Spinal cord (tissue), 10 donors: ENCODE measurements at places on chromosomes 1 and 21. TPM values are rescaled to one million over a fixed set of nuclear protein-coding genes. Genes with fewer than 3 reads are reported as not detected.

GRCh38 chr1:10969267-10969970 is 43.0 kb upstream of the TARDBP start:
- no peak for DNase-seq

DNA sequence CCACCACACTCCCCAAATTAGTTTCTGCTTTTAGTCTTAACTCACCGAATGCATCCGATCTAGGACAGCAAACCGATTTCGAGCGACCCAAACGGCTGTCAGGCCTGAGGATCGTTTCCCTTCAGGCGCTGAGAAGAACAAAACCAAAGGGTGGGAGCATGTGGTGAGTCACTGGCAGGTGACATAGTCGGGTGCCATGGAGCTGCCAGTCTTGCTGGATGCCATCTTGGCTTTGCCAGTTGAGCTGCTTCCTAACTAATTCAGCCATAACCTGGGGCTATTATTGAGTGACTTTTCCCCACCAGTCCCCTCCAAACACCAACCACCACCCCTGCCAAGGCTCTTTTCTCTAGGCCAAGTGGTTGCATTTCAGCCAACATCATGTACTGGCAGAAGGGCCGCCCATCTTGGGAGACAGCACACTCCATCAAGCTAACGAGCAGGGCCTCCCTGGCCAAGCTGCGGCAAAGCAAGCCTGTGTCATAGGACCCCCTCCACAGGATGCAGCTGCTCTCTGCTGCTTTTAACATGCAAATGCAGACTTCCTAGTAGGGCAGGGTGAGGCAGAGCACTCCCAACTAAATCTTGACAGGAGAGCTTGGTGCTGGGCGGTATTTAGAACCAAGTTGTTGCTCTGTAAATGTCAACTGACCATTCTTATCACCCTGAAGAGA is 22.3 kb upstream of the PEX19 start:
- peak; percentile 82 for DNase-seq

DNA sequence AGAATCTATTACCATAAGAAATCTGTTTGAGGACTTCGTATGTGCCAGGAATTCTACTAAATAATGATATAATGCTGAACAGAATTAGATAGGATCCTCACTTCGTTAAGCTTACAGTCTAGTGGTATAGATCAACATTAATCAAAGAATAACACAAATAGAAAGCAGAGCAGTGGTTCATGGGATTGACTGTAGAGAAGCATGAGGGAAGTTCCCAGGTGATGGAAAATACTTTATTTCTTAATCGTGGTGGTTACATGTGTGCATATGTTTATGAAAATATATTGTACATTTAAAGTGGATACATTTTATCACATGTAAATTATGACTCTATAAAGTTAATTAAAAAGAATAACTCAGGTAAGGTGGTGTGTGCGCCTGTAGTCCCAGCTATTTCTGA is 110.5 kb downstream of the OSBPL9 start:
- no peak for DNase-seq

DNA sequence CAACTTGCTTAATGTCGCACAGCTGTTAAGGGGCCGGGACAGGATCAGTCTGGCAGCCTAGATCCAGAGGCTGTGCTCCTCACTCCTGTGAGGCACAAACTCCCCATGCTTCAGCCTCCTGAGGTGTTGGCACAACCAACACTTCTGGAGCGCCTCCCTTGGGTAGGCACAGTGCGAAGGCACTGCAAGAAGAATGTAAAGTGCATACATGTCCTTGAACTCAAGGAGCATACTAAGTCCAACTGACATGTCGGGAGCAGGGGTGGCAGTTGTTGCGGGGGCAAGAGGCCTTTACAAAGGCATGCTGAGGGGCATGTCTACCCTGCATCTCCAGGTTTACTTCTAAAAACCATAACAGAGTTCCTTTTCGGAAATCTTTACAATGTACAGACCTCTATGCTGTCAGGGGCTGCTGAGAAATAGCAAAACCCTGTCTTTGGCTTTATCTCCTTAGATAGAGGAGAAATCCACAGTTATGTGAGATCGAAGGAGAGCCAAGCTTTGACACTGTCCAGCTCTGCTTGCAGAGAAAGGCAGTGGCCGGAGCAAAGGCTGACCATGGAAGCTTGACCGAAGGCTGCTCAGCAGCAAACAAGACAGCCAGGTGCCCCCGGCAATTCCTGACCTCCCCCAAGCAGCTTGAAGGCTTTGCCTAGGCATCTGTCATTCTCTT is 93.9 kb downstream of the CDC7 start:
- DNase-seq, result no peak

- DNase-seq, result no peak
Observed at GRCh38 chr1:208179263-208179816, 64.8 kb downstream of the PLXNA2 start.

DNA sequence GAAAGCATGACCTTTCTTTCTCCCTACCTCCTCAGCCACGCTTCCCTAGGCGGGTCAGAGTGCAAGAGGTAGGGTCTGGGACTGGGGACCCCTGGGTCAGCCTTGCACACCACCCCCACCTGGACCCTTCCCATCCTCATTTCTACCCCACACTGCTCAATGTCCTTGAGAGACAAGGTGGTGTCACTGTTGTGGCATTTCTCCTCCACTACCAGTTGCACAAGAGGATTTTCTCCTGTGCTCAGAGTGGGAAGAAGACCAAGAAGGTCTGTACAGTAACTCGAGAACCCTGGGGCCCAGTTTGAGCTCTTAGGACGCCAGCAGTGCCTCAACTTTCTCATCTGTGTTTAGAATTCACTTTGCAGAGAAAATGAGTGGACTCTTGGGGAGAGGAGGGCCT is 49.4 kb upstream of the CD34 start:
- no peak for DNase-seq

GRCh38 chr1:178323067-178323466 is 173.7 kb downstream of the CLEC20A start:
- no peak for DNase-seq

DNA sequence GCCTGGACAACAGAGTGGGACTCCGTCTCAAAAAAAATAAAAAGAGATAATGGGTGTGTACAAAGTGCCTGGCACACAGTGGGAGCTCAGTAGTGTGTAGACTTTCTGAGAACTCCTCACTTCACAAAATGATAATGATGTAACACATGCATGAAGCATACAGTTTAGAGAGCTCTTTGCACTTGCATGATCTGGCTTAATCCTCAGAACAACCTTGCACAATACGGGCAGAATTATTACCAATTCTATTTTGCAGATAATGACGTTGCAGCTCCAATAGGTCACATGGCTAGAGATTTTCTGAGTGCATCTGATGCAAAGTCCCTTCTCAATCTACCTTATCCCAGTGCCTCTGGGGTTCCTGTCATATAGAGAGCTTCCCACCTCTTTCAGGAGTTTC is 71.4 kb downstream of the CD247 start:
- DNase-seq, result no peak

- no peak for DNase-seq
Observed at GRCh38 chr1:95028954-95029353, 43.8 kb downstream of the ALG14 start.

GRCh38 chr1:147635342-147635741 is 35.0 kb downstream of the ACP6 start:
- no peak for DNase-seq

DNA sequence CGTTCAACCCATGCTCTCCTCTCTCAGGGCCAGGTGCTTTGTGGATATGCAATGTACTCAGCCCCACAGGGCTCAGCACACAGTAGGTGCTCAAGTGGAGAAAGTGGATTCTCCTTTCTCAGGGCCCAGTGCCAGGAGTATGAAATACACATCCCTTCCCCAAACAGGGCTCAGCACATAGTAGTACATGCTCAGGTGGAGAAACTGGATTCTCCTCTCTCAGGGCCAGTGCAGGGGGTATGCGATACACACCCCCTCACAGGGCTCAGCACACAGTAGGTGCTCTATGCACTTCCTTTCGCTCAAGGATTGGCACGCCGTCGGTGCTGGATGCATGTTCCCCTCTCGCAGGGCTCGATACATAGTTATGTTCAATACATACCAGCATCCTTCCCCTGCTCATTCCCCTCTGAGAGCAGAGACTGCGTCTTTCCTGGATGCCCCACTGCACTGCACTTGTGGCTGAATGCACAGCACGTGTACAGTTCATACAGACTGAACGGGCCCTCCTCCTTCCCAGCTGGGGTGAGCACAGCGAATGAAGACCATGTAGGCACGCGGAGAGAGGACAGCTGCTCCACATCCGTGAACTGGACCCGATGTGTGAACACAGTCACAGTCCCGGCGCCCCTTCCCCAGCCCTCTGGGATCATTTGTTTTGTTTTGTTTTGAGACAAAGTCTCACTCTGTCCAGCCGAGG is 16.6 kb upstream of the DISP3 start:
- no peak for DNase-seq

- no peak for DNase-seq
Observed at GRCh38 chr1:16918371-16918770, 3.4 kb upstream of the CROCC start.

GRCh38 chr1:231781892-231782291 is 155.3 kb downstream of the DISC1 start:
- DNase-seq, result no peak

DNA sequence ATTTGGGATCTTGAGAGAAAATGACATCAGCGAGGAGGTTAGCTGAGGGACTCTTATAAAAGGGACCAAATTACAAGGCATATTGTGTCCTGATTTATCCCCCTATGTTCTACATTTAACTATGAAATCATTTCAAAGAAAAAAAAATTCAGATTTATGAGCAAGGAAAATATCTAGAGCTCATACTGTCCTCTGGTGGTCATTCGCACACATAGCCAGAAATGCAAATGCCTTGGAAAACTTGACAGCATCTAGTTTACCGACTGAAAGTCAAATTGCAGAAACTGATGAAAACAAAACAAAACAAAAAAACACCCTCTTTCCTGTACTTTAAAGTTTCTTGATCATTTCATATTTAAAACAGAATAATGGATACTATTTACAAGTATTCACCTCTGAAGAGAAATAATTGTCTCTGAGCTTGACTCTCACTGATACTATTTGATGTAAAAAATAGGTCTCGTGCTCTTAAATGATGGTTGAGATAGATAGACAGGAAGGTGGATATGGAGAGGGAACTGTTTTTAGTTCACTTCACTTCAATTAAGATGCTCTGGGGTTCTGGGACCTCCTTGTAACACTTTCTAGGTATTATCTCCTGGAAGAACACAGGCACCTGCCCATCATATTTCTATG is 253.8 kb downstream of the PCP4 start:
- DNase-seq, result peak; percentile 35

DNA sequence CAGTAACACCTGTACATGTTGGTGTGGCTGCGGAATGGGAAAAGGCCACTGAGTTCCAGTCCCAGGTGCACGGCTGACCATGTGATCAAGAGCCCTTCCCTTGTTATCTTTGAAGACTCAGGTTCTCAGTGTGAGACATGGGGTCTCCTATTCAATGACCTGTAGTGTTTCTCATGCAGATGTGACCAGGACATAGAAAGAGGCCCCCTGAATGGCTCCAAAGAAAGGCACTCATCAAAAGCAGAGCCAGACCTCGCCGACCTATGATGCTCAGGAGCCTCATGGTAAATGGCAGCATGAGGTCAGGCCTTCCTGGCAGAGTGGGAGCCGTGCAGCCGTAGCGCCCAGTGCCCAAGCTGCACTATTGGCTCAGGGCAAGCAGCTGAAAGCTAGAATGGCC is 42.3 kb upstream of the HAO2 start:
- DNase-seq, result no peak

DNA sequence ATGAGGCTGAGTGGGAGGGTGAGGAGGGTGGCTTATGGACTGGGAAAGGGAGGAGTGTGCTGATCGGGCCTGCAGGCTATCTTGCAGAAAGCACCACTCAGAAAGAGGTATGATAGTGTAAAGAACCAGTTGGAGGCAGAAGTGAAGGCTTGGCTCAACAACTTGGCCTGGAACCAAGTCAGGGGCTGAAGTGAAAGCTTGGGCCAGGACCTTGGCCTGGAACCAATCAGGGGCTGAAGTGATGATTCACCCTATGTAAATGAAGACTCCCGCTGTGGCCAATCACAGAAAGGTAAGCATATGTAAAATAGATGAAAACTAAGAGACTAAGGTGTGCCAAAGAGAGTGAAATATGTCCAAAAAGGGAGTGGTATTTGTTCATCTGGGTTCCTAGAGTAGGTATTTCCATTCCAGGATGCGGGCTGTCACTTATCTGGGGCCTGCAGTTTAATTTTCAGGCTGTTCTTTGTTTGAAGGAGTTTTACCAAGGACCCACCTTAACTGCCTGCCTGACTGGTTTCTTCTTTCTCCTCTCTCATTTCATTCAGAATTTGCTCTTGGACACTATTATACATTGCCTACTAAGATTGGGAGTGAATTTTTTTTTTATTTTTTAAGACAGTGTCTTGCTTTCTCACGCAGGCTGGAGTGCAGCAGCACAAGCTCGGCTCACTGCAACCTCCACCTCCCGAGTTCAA is 5.1 kb upstream of the RFX5 start:
- no peak for DNase-seq

GRCh38 chr1:116807394-116808199 is 53.4 kb downstream of the CD2 start:
- DNase-seq, result no peak

DNA sequence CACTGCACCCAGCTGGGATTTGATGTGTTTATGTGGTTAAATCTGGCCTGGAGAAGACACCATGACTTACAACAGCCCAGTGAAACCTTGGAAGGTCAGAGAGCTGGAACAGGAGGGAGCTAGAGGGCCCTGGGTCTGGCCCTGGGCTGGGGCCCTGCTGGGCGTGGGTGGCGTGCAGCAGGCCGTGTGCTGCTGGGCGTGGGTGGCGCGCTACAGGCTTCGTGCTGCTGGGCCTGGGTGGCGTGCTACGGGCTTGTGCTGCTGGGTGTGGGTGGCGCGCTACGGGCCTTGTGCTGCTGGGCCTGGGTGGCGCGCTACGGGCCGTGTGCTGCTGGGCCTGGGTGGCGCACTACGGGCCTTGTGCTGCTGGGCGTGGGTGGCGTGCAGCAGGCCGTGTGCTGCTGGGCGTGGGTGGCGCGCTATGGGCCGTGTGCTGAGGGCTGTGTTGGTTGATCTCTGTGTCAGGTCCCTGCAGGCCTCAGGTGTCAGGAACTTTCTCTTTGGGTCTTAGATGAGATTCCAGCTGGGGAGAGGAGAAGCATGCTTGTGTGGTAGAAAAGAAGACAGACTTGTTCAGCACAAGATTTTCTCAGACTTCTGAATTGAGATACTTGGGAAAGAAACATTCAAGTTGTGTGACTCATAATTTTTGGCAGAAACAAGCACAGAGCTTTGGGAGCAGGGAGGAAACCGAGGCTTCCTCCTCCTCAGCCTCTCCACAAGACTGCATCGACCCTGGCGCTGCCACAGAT is 66.0 kb downstream of the COL18A1 start:
- DNase-seq, result peak; percentile 43

GRCh38 chr1:29120947-29121485 is 2.7 kb downstream of the TMEM200B start:
- no peak for DNase-seq

- no peak for DNase-seq
Observed at GRCh38 chr21:14686466-14687267, 140.6 kb upstream of the SAMSN1 start.

- DNase-seq, result no peak
Observed at GRCh38 chr1:184940226-184940625, 34.1 kb downstream of the NIBAN1 start.

- no peak for DNase-seq
Observed at GRCh38 chr1:169163059-169163458, 56.6 kb downstream of the ATP1B1 start.

MEX3A gene
- 12.3 TPM for total RNA-seq

MROH9 gene
- total RNA-seq, result 0.06 TPM

CR1 gene
- 1.2 TPM for total RNA-seq

MARCKSL1 gene
- total RNA-seq, result 159 TPM

CD1B gene
- not detected for total RNA-seq

GBP1 gene
- 10.3 TPM for total RNA-seq

MSH4 gene
- total RNA-seq, result 0.79 TPM

USP25 gene
- total RNA-seq, result 76.9 TPM

SPATA1 gene
- 0.99 TPM for total RNA-seq

APOBEC4 gene
- 0.66 TPM for total RNA-seq

S100A8 gene
- total RNA-seq, result 286 TPM

LHX8 gene
- total RNA-seq, result not detected
